NCI-H1436 (cell line): ENCODE measurements at places on chromosomes 4 and X.

DNA sequence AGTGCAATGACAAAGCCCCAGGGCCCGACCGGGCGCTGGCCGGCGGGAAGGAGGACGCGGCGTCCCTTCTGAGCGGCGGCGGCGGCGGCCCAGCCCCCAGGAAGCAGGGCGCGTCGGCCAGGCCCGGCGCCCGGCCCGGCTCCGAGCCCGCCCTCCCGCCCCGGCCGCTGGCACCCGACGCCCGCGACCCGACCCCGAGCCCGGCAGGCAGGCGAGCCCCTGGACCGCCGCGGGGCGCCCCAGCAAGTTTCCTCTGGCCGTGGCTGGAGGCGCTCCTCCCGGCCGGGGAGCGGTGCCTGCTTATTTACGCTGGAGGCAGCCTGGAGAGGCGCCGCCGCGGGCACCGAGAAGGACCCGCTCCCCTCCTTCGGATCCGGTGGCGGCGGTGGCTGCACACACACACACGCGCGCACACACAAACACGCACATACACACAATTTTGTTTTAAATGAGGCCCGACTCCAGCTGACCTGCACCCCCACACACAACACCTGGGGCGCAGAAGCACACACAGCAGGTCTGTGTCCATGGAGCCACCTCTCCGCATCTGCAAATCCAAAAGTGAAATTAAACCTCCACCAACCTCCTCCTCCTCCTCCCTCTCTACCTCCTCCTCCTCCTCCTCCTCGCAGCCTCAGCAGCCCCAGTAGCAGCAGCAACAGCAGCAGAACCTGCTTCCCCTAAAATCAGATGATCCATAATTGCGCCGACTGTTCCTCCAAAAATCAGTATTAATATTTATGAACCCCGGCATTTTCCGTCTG is 669 bp downstream of the IRF2 start:
- no peak for DNase-seq

GRCh38 chr4:162959046-162959445 is 207.6 kb downstream of the NAF1 start:
- DNase-seq: no peak

- no peak for DNase-seq
Measured at GRCh38 chrX:68252664-68253063, 180.6 kb downstream of the OPHN1 start.

DNA sequence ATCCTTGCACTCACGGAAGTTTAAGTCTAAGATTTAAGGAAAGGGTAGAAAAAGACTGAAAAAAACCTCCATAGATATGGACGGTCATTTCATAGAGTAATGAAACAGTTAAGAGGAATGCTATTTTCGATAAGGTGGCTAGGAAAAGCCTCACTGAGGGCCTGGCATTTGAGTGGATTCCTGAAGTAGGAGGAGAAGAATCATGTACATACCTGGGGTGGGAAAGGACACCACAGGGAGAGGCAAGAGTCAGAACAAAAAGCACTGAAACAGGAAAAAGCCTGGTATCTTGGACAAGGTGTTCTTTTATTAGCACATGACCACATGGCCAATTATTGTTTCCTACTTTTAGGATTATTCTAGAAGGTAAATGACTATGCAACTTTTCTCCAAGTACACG is 547.2 kb upstream of the DIPK2B start:
- no peak for DNase-seq

GRCh38 chr4:7762376-7763030 is 177.2 kb downstream of the AFAP1 start:
- no peak for DNase-seq

GRCh38 chr4:10167201-10167600 is 50.6 kb upstream of the WDR1 start:
- DNase-seq: no peak

DNA sequence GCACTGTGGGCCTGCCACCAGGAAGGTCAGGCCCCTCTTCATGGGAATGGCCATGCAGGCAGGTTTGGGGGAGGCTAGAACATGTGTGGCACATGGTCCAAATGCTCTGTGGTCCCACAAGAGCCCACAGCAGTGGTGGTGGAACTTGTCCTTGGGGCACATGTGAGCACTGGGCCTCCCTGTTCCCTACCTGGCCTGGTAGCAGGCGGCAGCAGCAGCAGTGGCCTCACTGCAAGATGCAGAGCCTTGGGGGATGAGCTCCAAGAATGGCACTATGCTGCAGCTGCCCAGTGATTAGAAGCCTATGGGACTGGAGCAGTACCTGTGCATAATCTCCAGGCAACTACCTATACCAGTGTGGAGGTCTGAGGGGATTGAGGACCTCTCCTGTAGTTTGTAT is 197.0 kb upstream of the DCAF8L1 start:
- no peak for DNase-seq

DNA sequence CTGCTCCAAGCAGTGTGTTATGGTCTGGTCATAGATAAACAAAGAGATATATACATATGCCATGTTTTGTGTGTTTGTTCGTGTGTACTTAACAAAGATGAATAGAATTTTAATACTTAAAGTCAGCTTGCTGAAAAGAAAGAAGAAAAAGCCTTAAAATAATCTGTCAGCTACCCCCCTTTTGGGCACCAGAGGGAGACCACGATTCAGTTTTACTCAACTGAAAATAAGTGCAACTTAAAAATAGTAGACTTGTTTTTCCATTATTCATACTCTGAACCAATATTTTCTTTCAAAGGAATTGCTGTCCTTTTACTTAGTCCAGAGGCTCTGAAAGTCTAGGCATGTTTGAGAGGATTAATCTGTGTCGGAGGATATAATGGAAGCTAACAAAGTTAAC is 181.7 kb upstream of the AGTR2 start:
- no peak for DNase-seq

DNA sequence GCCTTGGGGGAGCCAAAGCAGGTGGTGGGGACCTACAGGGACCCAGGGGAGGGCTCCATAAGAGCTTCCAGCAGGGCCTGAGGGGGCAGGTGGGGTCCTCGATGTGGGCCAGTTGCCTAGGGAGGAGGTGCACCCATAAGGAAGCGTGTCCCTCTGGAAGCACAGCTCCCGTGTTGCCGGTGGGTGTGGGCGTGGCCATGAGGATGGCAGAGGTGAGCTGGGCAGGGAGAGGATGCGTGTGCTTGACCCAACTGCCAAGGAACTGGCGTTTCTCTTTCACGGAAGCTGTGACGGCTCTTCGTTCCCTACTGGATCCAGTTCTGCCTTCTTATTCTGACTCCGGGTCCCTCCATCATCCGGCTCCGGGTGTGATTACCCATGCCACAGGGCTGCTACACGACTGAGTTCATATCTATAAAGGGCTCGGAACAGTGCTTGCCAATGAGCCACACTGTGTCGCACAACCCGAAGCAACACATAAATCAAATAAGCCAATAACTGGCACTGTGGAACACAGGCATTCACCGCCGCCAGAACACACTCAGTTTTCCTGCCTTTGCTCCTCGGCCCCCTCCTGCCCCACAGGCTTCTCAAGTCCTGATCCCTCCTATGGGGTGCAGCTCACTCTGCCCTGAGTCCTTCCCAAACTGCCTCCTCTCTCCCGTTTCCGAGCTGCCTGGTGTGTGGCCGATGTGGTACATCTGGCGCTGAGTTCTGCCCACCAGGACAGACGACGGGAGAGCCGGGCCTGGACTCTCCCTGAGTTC is 35.5 kb downstream of the RNF212 start:
- no peak for DNase-seq

DNA sequence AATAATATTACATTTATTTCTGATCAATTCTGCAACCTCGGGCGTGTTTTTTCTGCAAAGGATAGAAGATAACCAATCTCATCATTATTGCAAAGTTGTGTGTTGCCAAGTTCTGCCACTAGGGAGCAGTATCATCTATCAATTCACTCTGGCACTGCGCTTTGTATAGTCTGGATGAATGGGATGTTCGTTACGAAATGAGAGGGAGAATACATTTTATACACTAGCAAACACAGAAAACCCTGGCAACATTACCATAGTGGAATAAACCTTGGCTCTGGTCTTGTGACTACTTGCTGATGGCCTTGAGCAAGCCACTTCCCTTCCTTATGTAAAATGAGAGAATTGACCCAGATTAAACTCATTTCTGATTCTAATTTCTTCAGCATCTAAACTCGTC is 97.5 kb upstream of the ZNF518B start:
- DNase-seq: no peak

GRCh38 chr4:95537191-95537590 is 11.6 kb downstream of the UNC5C start:
- no peak for DNase-seq

GRCh38 chrX:125203365-125203736 is 116.3 kb upstream of the TEX13C start:
- no peak for DNase-seq

DNA sequence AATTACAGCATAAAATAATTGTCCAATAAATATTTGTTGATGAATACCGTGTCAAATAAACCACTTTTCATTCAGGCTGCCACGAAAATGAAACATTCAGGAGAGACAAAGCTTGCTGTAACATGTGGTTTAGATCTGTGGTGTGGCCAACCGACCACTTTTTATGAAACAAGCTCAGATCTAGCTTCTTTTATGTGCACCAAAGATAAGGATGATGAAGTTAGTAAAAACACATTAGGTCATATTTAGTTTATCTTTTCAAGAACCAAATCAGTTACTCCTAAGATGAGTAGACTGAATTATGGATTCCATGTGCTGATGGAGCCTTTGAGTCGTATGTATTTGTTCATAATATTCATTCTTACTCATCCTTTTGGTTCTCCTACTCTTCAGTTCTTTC is 35.8 kb downstream of the STOX2 start:
- no peak for DNase-seq

DNA sequence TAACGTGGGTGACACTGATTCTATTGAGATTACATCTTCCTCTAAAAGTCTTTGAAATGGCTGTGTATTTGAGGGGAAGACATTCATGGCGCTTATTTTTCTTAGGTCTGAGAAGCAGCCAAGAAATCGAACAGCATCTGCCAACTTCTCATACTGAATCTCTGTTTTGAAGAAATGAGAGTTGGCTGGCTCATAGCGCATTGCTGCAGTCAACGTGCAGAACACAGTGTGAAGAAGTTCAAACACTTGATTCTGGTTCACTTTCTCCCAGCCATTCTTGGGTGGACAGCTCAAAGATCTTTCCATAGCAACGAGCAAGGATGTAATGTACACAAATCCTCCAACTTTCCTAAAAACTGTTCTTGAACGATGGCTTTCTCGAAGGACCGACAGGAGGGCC is 156.5 kb downstream of the WDFY3 start:
- DNase-seq: no peak

DNA sequence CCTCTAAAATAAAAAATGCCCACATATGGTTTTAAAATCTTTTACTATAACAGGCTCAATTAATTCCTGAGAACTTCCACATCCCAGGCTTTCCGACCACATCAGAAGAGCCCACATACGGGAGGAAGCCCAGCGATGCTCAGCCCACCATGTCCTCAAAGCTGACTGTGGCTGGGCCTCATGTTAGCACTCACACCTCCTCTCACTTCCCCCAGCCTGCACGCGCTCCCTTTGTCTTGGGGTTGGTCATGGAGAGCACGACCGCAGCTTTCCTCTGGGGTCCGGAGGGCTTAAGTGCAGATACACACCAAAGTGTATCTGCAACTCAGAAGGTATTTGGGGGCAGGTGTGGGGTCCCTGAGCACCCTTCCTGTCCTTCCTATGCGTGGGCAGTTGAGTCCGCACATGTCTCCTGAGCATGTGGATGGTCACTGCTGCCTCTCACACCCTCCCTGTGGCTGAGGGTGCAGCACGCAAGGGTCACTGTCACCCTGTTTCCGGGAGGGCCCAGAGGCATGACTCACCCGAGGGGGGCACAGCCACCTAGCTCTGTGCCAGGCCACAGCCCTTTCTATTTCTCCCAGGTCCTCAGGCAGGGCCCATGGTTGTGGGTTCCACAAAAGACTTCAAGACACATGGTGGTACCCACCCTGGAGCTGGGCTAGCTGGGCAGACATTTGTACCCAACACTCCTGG is 21.2 kb downstream of the WDR1 start:
- no peak for DNase-seq

GRCh38 chr4:7595934-7596461 is 161.3 kb upstream of the PSAPL1 start:
- no peak for DNase-seq

DNA sequence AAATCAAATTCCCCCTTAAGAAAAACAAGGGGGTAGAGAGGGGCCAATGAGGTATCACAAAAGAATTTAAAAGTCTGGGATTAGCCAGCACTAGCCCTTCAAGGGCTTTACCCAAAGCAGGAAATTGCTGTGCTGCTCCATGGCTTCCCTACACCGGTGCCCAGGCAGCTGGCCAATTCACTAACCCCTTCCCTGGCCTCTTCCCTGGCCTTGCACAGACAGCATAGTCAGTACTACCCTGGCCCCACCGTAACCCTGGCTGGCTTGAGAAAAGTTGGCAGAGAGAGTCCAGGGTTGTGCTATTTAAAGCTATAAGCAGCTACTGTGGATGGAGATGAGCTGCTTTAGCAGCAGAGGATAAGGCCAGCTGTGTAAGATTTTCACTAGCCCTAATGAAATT is 43.1 kb downstream of the ADAMTS3 start:
- no peak for DNase-seq

DNA sequence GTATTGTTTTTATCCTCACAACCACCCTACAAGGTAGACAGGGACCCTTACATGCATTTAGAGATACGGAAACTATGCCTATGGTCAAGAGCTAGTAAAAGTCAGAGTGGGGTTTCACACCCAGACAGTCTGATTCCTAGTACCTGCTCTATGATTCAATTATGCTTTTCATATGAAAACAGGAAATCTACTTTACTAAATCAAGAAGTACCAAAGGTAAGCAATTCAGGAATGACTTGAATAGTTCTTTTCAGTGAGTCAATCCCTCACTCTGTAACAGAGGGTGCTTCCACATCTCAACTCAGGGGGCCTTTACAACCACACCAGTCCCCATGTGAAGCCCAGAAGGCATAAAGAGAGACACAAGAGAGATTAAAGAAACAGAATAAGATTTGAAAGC is 191.4 kb downstream of the PPP3CA start:
- no peak for DNase-seq

- no peak for DNase-seq
Measured at GRCh38 chrX:29172880-29173279, 585.6 kb downstream of the IL1RAPL1 start.

DNA sequence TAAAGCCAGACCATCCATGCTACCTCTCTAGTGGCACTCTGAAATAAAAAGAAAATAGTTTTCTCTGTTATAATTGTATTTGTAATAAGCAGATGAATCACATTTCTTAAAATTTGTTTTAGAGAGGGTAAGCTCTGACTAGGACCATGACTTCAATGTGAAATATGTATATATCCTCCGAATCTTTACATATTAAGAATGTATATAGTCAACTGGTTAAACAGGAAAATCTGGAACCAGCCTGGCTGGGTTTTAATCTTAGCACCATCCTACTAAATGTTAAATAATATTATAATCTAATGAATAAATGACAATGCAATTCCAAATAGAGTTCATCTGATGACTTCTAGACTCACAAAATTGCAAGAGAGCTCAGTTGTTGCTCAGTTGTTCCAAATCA is 1.5 kb downstream of the FGB start:
- DNase-seq: no peak

- DNase-seq: no peak
Measured at GRCh38 chr4:138013625-138014024, 228.5 kb downstream of the SLC7A11 start.

GRCh38 chr4:104763554-104764222 is 269.0 kb upstream of the CXXC4 start:
- DNase-seq: no peak
